M059J (cell line): ENCODE measurements at places on chromosomes 2 and 18.

DNA sequence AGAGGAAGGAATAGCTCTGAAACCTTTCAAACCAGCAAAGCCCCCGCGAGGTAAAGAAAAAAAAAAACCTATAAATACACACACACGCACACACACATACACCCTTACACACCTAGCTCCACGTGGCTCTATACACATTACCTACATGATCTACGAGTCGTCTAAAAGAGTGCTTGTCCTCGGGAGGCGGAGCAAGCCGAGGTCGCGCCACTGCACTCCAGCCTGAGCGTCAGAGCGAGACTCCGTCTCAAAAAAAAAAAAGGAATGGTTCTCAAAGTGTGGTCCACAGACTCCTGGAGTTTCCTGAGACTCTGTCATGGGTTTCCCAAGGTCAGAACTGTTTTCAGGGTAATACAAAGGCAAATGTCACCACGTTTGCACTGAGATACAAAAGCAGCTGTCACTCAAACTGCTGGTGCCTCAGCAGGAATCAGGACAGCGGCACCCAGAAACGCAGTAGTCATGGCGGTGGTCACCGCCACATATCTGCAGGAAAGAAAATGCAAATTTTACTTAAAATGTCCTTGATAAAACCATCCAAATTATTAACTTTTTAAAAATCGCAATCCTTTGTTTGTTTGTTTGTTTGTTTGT lies 130.0 kb upstream of the GPC1 start:
- DNase-seq, result no peak

- no peak for DNase-seq
These were observed 105.9 kb downstream of the LYPD1 start for GRCh38 chr2:132564065-132564464.

DNA sequence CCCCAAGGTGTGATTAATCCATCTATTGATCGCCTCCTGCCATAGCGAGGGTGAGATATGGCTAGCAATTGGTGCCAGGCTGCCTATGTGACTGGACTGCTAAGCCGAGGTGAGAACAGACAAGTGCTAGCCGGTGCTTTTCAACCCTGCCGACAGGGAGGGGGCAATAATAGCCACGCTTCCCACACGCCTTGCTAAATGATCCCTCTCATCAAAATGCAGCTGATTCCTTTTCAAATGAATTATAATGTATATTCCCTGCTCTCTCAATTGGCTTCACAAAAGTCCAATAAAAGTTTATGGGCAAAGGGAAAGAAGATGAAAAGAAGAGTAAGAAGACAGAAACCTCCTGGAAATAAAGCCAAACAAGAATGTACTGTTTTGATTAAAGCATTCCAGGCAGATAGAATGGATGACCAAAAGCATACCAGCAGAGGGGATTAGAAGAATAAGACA lies 235.6 kb downstream of the ICOS start:
- no peak for DNase-seq

GRCh38 chr18:70390371-70391090 lies 101.7 kb downstream of the SOCS6 start:
- DNase-seq, result no peak

GRCh38 chr2:218301176-218301819 lies 9.0 kb upstream of the TMBIM1 start:
- peak; percentile 76 for DNase-seq

DNA sequence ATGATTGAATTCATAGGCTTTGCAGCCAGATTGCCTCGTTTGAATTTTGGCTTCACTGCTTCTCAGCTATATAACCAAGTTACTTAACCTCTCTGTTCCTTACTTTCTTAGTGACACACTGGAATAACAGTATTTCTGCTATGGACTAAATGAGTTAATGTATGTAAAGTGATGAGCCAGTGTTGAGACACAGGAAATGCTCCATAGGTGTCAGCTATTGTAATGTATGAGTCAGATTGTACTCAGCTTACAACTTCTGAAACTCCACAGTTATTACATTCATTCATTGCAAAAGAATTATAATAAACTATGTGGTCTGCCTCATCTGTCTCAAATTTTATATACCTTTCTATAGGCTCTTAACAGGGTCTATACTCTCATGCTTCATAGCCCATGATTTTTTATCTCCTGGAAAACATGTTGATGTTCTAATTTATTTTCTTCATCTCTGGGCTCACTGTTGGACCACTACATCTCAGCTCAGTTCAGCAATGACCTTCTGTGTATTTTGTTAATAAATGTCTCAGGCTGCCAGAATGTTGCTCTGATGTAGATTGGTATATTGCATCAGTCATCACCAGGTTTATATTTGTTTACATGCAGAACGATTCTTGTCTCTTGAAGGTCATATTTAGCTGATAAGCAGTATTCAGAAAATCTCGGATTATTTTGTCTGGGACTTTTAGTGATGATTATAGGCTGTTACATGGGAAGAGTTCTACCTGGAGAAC lies 76.2 kb downstream of the MAP3K20 start:
- DNase-seq, result peak; percentile 38

- peak; percentile 82 for DNase-seq
These were observed 42.1 kb upstream of the GALR1 start for GRCh38 chr18:77207540-77207939.

GRCh38 chr2:101741775-101742520 lies 44.4 kb downstream of the MAP4K4 start:
- no peak for DNase-seq

GRCh38 chr2:24203029-24203786 lies 28.4 kb downstream of the FAM228A start:
- no peak for DNase-seq

GRCh38 chr2:230564805-230565779 lies 147.6 kb upstream of the CAB39 start:
- peak; percentile 68 for DNase-seq

DNA sequence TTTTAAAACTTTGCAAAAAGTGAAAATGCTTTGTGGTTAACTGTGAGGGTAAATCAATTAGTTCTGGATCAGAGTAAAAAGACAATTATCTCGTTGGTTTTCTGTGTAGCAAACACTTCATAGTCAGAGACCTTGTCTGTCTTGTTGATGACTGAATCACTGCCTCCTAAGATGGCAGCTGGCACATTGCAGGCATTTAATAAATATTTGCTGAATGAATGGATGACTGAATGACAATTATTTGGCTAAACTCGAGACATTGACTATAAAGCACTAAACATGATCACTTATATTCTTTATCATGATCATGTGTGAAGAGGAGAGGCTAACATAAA lies 96.2 kb downstream of the MAIP1 start:
- peak; percentile 4 for DNase-seq

GRCh38 chr2:120320318-120320851 lies 25.6 kb upstream of the INHBB start:
- no peak for DNase-seq

GRCh38 chr2:148622366-148622765 lies 22.2 kb upstream of the EPC2 start:
- DNase-seq, result no peak

DNA sequence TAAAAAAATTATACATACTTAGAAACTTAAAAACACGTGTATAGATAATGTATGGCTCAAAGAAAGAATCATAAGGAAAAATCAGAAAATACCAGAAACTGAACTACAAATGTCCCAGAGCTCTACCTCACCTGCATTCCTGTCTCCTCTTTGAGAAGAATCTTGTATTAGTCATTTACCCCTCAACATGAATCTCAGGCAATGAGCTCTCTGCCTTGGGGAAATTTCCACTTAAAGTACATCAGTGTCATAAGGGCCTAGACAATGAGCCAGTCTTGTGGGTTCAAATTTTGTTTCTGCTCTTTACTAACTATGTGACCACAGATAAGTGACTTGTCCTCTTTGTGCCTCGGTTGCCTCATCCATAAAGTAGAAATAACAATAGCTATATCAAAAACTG lies 40.1 kb downstream of the SCG2 start:
- peak; percentile 18 for DNase-seq

DNA sequence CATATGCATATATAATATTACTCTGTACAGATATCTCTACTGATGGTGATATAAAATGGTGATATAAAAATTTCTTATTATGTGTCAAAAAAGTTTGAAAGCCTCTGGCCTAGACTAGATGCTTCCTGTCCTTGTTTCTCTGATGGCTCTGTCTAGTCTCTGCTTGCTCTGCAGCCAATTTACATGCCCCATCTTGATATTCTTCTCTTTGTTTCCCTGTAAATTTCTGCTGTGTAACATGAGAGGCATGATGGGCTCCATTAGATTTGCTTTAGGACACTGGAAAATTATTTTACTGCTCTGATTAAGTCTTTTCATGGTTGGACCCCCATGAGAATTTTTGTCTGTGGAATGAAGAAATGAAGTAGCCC lies 24.3 kb downstream of the BABAM2 start:
- no peak for DNase-seq

- no peak for DNase-seq
These were observed 284.7 kb upstream of the HDAC4 start for GRCh38 chr2:239685556-239685955.

- peak; percentile 27 for DNase-seq
These were observed 26.5 kb upstream of the MCFD2 start for GRCh38 chr2:46942143-46942526.

DNA sequence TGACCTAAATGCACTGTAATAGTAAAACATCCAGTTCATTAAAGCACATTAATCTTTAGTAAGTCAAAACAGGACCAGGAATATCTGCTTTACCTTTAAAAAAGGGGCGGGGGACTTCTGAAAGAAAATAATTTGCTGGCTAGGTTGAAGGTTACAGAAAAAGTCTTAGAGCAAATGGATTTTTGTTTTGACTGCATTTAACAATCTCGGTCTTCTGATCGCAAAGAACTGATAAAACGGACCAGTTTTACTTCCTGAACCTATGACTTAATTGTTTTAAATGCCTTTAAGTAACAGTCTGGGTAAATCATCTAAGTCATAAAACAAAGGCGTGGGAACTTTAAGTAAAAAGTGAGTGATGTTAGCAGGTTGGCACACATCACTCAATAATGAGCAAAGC lies 783 bp downstream of the BUB1 start:
- DNase-seq, result peak; percentile 14

DNA sequence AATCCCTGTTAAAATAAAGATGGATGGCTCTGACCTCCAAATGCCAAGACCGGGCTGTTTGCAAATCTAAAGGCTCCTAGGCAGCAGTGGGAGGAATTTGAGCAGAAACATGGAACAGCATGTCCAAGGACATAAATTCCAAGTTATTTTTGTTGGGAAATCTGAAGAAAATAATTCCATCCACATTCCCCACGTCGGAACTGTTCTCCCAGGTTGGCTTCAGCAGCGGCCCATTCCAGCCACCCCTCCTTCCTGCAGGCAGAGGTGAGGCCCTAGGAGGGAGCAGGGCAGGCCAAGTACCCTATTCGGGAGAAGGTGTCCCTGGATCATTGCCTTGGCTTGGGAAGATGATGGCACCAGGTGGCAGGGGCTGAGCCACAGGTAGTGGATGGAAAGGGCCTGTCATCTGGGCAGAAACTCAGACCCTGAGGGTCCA lies 117.1 kb downstream of the CAPN13 start:
- no peak for DNase-seq

DNA sequence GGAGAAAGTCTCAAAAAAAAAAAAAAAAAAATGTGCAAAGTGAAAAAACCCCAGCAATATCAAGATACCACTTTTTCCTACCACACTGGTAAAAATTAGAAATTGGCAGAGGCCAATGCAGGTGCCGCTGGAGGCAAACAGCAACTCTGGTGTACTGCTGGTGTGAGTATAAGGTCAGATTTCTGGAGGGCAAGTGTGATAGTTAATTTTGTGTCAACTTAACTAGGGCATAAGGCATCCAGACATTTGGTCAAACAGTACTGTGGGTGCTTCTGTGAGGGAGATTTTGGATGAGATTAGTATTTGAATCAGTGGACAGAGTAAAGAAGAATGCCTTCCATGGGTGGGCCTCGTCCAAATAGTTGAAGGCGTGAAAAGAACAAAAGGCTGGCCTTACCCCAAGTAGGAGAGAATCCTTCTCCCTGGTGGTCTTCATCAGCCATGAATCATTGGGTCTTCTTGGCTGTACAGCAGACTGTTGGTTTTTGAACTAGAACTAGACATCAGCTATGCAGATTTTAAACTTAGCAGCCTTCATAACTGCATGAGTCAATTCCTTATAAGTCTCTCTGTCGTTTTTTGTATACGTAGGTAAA lies 52.8 kb upstream of the FHL2 start:
- DNase-seq, result no peak

DNA sequence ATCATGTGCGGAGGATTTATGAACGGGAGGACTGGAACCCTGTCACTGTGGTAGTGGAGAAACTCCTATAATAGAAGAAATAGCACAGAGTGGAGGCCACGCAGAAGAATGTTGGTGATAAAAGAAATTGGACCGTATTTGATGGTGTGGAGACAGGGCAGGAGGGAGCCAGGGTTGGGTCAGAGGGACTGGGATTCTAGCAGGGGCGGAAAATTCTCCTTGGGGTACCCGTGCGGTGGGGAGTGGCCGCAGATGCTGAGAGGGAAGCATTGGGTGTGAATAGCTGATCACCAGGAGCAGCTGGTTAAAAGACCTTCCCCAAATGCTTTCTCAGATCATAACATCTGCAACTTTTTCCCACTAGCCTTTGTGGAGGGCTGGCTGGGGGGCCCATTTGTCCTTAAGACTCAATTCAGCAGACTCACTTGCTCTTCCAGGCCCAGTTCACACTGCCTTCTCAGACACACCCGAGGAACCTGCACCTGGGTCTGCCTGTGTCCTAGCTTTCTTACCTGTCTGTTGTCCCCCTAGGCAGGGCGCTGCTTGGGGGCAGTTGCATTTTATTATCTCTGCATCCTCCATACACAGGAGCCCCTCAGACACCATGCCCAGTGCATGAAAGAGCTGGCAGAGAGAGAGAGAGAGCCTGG lies 7.1 kb downstream of the SH3BP4 start:
- DNase-seq, result no peak

DNA sequence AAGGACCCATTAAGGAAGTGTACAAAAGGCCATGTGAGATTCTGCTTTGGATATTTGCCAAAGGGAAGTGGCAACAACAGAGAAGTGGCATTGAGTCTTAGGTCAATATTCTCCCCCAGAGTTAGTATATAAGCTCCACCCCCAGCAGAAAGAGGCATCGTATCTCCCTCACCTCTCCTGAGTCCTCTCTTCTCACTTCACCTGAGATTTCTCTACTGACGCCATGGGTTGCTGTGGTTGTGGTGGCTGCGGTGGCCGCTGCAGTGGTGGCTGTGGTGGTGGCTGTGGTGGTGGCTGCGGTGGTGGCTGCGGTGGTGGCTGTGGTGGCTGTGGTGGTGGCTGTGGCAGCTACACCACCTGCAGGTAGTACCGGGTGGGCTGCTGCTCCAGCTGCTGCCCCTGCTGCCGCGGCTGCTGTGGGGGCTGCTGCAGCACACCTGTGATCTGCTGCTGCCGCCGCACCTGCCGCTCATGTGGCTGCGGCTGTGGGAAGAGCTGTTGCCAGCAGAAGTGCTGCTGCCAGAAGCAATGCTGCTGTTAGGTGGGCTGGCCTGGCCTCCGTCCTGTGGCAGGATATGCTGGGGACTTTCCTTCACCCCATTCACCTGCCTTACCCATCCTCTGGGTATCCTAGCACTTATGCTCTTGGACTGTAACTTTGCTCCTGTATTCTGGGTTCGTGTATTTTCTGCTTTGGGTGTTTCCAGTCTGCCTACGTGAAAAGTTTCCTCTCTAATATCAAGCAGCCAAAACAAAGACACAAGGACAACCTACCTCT lies 5.9 kb downstream of the SCYGR3 start:
- DNase-seq, result no peak

- no peak for DNase-seq
These were observed 195.8 kb downstream of the SATB2 start for GRCh38 chr2:199261936-199262335.
